Progenitor cell of endocrine pancreas (in vitro differentiated cells): ENCODE measurements at places on chromosomes 1 and 21.

- no peak for DNase-seq
These were observed 17.8 kb upstream of the CNR2 start for GRCh38 chr1:23930861-23931490.

GRCh38 chr21:37001441-37001840 is 5.1 kb upstream of the RIPPLY3 start:
- no peak for DNase-seq

- DNase-seq = peak; percentile 69
These were observed 607 bp upstream of the LGR6 start for GRCh38 chr1:202192770-202193613.

DNA sequence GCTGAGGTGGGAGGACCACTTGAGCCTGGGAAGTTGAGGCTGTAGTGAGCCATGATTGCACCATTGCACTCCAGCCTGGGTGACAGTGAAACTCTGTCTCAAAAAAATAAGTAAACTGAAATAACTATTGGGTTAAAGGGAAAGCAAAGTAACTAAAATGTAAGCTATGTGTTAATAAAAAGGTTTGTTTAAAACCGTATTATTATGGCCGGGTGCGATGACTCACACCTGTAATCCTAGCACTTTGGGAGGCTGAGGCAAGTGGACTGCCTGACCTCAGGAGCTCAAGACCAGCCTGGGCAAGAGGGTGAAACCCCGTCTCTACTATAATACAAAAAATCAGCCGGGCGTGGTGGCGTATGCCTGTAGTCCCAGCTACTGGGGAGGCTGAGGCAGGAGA is 27.0 kb downstream of the NVL start:
- no peak for DNase-seq

- no peak for DNase-seq
These were observed 80.8 kb upstream of the POU3F1 start for GRCh38 chr1:38127428-38127827.

DNA sequence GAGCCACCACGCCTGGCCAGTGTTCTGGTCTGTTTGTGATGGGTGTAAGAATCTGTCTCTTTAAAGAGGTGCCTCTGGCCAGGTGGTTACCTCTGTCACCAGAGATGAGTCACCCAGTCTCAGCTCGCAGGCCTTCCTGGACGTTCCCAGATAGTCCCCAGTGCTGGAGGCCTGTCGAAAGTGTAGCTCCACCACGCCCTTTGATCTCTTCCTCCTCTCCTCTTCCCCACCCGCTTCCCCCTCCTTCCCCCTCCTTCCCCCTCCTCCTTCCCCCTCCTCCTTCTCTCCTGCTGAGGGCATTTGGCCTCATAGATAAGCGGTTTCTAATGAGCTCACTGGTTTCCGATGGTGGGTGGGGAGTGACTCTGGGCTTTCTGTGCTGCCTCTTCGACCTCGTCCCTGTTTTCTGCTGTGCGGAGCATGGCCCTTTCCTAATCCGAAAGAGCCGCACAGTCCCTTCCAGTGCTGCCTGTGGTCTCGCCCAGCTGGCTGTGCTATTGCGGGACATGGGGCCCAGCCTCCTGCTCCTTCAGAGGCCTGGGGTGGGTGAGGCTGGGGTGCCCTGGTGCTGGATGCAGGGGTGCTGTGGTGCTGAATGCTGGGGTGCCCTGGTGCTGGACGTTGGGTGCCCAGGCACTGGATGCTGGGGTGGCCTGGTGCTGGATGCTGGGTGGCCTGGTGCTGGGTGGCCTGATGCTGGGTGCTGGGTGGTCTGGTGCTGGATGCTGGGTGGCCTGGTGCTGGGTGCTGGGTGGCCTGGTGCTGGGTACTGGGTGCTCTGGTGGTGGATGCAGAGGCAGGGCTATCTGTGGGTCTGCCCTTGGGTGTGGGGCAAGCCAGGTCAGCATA is 19.2 kb downstream of the AGPAT3 start:
- DNase-seq = no peak

DNA sequence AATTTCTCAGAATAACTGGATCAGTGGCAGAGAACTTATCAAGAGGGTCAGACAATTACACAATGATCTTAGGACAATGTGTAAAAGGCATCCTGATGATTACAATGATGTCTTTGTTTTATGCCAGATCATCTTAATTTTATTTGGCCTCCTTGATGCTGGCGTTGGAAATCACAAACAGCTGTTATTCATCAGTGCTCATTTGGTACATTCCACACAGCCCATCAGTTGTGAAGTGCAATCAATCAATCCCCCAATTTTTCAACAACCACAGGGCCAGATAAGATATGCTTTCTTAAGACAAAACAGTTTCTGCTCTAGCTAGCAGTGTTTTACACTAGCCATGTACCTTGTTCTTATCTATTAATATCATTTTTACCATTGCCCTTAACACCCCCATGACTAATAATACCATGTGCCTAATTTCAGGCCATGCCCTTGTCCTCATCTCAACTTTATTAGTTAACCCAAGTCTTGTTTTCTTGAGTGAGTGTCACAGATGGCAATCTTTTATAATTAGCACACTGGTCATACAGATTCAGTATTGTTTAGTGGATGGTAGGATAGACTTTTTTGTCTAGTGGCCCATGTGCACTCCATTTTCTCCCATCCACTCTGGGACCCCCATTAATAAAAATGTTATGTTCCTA is 40.8 kb upstream of the COL24A1 start:
- no peak for DNase-seq

DNA sequence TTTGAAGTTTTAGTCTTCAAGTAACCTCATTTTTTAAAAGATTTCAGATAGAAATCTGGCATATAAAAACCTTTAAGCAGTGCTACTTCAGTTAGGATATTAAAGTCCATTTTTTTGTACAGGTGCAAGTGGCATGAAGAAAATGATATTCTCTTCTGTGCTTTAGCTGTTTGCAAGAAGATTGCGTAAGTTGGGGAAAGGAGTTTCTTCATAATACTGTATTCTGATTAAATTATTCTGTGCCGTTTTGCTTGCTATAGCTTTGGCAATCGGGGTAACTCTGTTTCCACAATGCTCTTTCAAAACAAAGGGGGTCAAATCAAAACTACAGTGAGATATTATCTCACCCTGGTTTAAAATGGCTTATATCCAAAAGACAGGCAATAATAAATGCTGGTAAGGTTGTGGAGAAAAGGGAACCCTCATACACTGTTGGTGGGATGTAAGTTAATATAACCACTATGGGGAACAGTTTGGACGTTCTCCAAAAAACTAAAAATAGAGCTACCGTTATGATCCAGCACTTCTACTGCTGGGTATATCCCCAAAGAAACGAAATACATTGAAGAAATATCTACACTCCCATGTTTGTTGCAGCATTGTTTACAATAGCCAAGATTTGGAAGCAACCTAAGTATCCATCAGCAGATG is 27.1 kb downstream of the MAEL start:
- no peak for DNase-seq

DNA sequence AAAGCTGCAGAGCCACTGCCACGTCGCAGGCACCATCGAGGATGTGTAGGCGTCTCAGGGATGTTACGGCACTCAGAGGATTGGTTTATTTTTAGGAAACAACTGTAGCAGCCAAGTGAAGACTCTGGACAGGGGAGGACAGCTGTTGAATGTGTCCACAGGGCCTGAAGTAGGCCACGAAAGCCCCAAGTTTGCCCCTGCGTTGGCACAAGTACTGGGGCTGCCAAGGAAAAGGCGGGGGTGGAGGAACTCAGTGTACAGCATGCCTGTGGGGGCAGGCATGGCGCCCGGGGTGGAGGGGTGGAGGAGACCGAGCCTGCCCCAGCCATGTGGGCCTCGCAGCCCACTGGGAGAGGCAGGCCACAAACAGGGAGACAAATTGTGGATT is 89.7 kb downstream of the ADARB1 start:
- no peak for DNase-seq

DNA sequence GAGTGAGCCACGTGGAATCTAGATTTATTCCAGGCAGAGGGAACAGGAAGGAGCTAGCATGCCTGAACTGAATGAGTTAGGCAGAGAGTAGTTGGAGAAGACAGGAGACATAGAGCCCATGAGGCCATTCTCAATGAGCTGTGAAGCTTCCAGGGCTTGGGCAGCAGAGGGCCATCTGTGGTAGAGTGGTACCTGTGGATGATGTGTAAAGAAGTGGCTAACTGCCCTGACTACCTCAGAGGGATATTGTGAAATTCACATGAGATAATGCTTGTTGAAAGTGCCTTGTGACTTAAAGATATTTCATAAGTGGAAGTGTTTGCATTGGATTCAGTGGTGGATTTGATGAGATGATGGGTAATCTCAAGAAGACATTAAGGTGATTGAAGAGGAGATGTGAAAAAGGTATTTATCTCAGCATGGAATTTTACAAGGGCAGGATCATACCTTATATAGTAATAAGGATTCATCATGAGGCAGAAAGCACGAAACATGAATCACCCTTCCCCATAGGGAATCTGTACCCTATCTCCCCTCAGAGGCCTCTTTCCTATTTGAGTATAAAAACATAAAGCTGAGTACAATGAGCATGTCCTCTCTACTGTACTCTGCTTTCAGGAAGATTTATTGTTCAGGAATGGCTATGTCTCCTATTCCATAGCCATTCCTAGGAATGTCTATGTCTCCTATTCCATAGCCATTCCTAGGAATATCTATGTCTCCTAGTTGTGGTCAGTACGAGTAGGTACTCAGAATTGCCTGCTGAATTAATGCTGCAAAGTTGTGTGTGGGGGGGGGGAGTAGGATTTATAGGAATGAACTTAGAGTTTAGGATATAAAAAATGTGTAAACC is 146.8 kb downstream of the PAPPA2 start:
- DNase-seq = no peak

DNA sequence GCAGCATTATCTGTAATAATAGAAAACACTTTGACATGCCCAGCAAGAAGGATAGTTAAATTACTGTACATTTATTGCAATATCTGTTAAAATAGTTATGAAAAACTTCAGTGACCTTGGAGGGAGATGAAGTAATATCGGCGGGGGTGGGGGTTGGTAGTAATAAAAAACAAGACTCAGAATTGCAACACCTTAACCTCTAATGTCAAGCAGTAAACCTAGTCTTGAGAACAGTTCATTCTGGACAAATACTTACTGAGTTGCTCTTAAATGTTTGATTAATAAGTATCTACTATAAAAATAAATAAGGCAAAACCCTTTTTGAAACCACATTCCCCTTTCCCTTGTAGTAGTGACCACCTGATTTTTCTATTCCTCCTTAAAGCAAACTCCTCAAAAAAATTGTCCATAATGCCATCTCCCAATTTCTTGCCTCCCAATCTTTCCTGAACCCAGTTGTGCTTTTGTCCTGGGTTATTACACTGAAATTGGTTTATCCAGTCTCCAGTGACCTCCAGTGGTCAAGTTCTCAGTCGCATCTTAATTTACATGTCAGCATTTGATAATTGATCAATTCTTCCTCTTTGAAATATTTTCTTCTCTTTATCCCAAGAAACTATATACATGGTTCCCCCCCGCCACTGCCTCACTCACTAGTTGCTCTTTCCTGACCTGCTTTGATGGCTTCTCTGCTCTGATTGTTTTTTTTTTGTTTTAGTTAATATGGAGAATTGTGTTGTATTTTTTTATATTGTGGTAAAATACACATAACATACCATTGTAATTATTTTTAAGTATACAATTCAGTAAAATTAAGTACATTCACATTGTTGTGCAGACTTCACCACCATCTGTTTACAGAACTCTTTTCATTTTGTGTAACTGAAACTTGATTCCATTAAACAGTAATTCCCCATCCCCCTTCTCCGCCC is 36.8 kb downstream of the RAP1A start:
- no peak for DNase-seq

- no peak for DNase-seq
These were observed 74.7 kb downstream of the HSPA13 start for GRCh38 chr21:14308234-14308633.

- no peak for DNase-seq
These were observed 14.3 kb downstream of the NADK start for GRCh38 chr1:1763657-1764621.

GRCh38 chr1:68820151-68820550 is 323.3 kb upstream of the DEPDC1 start:
- no peak for DNase-seq

DNA sequence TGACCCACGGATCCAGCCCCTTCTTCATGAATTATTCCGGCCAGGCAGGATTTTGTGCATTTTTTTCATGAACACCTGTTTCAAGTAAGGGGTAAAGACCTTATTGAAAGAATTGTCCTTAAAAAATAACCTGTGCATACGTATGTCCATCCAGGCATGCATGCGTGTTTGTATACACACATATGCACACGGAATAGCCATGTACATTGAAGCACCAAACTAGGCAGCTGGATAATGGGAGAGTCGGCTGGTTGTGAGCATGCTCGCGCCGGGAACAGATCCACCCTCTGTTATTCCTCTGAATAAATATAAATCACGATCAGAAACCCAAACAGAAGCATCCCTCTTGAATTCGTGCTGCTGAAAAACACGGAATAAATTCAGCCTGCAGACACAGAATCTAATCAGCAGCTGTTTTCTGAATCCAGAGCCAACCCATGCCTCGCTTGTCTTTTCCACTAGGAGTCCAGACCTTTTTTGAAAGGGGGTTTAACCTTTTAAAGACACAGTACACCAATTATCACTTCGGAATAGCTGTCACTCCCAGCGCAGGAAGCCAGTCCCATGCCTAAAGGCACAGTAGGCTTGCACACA is at the start of gene HIVEP3:
HIVEP3 (minus strand) TSS at position 473 of the 594 bp plus-strand sequence.
- DNase-seq = no peak

DNA sequence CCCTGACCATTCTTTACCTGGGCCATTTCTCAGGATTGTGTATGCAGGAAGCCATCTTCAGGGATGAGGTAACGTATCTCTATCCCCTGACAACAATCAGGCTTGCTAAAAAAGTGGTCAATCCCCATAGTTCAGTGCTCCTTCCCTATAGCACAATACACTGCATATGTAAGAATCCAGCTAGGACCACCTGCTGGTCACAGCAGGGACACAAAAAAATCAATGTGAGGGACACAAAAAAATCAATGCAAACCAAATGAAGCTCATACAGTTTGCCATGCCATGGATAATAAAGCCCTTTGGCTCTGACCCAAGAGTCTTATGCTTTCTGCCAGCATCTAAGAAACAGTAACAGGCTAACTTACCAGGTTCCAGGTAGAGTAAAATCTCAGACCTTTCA is 16.3 kb downstream of the ACBD6 start:
- no peak for DNase-seq

GRCh38 chr1:232678185-232678886 is 48.4 kb upstream of the SIPA1L2 start:
- DNase-seq = no peak

DNA sequence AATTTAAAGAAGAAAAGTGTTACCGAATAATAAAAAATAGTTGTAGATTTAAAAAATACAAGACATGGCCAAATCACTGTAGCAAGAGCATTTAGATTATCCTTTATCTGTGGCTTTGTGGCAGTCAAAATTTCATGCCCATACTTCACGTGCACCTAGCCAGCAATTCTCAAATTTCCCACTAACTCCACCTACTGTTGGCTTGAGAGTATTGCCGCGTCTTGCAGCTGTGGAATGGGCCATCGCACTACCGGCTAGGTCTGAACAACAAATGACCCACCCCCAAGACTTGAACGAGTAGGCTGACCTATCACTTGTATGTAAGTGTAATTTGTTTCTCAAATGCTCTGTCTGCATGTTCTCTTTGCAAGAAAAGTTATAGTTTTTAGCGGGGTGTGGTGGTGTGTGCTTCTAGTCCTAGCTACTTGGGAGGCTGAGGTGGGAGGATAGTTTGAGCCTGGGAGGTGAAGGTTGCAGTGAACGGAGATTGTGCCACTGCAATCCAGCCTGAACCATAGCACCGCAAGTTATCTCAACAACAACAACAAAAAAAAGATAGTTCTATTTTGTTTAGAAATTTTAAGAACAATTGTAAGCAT is 4.1 kb downstream of the KRTAP13-4 start:
- DNase-seq = peak; percentile 16

GRCh38 chr1:50427818-50428779 is 4.9 kb upstream of the DMRTA2 start:
- DNase-seq = no peak
